RWPE2 (cell line): ENCODE measurements at places on chromosomes 3 and 15.

DNA sequence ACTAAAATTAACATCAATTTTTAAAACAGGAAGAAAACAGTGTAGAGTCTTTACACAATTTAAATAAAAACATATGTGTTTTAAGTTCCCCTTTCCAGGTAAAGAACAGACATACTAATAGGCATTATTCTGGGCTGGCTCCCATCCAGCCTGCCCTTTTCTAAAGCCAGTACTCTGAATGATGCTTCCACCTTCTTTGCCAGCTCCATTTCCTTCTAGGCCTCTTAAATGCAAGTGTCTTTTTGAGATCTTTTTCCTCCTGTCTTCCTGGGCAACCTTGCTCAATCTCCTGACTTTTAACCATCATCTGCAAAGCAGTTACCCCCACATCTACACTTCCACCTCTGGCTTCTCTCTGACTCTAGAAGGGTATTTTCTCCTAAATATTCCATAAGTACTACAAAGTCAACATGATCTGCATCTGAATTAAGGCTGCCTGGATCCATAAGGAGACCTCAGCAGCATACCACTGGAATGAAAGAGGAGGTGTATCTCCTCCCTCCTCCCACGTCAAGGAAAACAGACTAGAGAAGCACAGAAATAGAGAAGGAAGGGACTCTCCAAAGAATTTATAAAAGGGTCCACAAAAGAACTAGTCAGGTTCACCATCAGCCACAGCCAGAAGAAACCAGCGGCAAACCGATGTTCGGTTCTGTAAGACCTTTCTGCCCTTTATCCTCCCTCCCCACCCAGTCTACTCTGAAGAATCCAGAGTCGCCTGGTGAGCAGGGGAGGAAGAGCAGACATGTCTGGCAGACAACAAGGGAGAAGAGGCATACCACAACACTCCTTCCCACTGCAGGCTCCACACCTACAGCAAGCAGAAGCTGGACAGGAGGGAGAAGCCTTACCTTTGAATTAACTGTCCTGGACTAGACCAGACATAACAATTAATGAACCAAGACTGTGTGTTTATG, 47.1 kb downstream of the GOLIM4 start:
- H3K27me3 ChIP-seq, result no peaks in the 10 kb centered on the region
- no peaks in the 10 kb centered on the region for H3K4me1 ChIP-seq

GRCh38 chr3:12286927-12287726, 1.7 kb upstream of the PPARG start:
- no peak overlapping the region for H3K27ac ChIP-seq
- DNase-seq, result no peak
- no peaks in the 10 kb centered on the region for H3K27me3 ChIP-seq
- H3K4me3 ChIP-seq, result peak overlapping the region; percentile 57

- H3K4me1 ChIP-seq, result peaks cover 13% of the 10 kb centered on the region
- no peak overlapping the region for H3K27ac ChIP-seq
- no peaks in the 10 kb centered on the region for H3K27me3 ChIP-seq
- H3K4me3 ChIP-seq, result no peak overlapping the region
These were observed 713.3 kb upstream of the CBLB start for GRCh38 chr3:106582151-106582550.

GRCh38 chr3:128078322-128078721, 26.1 kb downstream of the SEC61A1 start:
- peaks cover 53% of the 10 kb centered on the region for H3K36me3 ChIP-seq
- no peak overlapping the region for H3K27ac ChIP-seq
- H3K4me3 ChIP-seq, result no peak overlapping the region
- no peak for DNase-seq

DNA sequence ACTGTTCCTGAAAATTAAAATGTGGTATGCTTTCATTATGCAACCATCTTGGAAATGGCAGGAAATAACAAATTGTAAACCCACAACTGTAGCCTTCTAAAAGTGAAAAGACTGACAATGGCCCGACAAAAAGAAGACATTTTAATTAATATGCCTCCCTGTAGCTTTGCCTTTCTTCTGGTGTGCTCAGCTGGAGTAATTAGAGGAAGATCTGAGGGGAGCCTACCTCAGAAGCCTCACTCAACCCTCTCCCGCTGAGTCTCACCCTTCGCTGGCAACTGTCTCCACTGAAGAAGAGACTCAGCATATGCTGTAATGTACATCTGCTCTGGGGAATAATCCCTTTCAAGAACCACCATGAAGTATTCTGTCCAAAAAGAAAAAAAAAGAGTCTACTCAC, 104.7 kb upstream of the SETMAR start:
- no peak overlapping the region for H3K4me3 ChIP-seq
- no peaks in the 10 kb centered on the region for H3K4me1 ChIP-seq
- no peak overlapping the region for H3K27ac ChIP-seq
- no peak for DNase-seq

GRCh38 chr15:62833646-62834045, 208.9 kb upstream of the TPM1 start:
- no peak for DNase-seq
- H3K27ac ChIP-seq, result no peak overlapping the region
- no peaks in the 10 kb centered on the region for H3K36me3 ChIP-seq
- no peaks in the 10 kb centered on the region for H3K27me3 ChIP-seq
- H3K4me1 ChIP-seq, result no peaks in the 10 kb centered on the region
- no peak overlapping the region for H3K4me3 ChIP-seq

DNA sequence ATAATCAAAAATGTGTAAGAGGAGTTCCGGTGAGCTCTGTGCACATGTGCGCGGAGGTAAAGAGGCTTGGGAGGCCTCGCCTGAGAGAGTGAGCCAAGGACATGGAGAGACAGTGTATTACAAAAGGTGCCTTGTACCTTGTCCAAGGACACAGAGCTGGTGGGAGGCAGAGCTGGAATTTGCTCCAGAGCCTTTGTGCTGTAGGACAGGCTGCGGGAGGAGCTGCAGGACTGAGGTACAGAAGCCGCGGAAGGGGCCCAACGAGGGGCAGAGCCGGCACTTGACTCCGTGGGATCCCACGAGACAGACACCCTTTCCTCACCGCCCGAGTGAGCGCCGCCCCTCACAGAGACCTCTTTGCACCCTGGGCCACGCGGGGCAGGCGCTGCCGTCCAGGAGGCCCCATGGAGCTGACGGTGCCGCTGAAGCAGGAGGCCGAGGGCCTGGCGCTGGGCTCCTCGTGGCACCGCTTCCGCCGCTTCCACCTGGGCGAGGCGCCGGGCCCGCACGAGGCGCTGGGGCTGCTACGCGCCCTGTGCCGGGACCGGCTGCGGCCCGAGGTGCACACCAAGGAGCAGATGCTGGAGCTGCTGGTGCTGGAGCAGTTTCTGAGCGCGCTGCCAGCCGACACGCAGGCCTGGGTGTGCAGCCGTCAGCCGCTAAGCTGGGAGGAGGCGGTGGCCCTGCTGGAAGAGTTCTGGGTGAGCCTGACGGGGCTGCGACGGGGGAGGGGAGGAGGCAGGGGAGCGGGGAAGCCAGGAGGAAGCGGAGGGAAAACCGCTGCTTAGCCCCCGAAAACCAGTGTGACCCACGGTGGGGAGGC, 68.7 kb downstream of the SLTM start:
- H3K36me3 ChIP-seq, result no peaks in the 10 kb centered on the region
- no peak overlapping the region for H3K27ac ChIP-seq
- no peaks in the 10 kb centered on the region for H3K4me1 ChIP-seq

DNA sequence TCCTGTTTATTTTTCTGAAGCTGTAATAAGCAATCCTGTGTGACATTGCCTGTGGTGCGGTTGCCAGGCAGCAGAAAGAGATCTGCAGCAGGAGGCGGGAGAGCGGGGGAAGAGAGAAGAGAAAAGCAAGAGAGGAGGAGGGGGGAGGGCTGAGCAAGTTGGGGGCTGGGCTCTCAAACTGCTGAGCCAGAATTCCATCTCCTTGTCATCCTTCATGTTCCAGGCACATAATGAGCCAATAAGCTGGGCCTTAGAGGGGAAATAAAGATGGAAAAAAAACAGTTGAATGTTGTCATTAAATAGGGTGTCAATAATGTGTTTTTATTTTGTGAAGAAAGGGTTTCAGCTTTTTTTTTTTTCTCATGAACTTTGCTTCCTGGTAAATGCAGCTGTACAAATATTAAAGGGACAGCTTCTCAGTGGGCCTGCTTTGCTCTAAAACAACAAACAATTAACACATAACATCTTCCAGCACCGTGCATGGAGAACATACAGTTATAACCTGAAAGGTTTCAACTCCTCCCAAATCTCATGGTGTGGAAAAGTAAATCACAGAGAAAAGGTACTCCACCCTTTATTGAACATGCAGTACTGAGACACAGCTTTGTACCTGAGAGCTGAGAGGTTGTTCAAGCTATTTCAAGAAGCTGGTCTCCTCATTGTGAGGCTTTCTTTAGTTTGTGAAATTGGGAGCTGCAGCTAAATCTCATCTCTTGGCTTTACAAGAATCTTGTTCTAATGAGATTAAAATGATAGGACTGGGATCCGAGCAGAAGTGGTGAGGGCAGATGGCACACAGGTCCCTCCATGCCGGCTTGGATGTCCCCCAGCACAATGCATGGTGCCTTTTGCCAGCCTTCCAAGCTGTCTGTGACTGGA, 451.1 kb upstream of the KCNMB2 start:
- no peaks in the 10 kb centered on the region for H3K4me1 ChIP-seq
- no peaks in the 10 kb centered on the region for H3K27me3 ChIP-seq
- no peaks in the 10 kb centered on the region for H3K36me3 ChIP-seq

- no peaks in the 10 kb centered on the region for H3K4me1 ChIP-seq
- H3K27me3 ChIP-seq, result no peaks in the 10 kb centered on the region
- H3K36me3 ChIP-seq, result no peaks in the 10 kb centered on the region
- DNase-seq, result no peak
These were observed 72.9 kb upstream of the NDN start for GRCh38 chr15:23760024-23760423.

DNA sequence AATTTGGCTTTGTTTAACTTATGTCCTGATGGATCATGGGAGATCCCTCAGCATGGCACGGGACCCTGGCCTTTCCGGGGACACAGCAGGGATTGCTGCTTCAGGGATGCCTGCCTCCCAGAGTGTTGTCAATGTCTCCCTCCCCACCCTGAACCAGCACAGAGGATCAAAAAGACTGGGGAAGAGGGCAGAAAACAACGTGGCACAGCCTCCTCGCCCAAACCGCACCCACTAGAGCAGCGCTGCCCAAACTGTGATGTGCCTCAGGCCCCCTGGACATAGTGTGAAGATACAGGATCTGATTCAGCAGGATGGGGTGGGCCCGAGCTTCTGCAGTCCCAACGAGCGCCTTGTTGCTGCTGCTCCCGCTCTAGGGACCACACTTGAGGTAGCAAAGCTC, 34.5 kb downstream of the SLC6A20 start:
- H3K27me3 ChIP-seq, result no peaks in the 10 kb centered on the region
- H3K4me3 ChIP-seq, result no peak overlapping the region
- H3K36me3 ChIP-seq, result no peaks in the 10 kb centered on the region

DNA sequence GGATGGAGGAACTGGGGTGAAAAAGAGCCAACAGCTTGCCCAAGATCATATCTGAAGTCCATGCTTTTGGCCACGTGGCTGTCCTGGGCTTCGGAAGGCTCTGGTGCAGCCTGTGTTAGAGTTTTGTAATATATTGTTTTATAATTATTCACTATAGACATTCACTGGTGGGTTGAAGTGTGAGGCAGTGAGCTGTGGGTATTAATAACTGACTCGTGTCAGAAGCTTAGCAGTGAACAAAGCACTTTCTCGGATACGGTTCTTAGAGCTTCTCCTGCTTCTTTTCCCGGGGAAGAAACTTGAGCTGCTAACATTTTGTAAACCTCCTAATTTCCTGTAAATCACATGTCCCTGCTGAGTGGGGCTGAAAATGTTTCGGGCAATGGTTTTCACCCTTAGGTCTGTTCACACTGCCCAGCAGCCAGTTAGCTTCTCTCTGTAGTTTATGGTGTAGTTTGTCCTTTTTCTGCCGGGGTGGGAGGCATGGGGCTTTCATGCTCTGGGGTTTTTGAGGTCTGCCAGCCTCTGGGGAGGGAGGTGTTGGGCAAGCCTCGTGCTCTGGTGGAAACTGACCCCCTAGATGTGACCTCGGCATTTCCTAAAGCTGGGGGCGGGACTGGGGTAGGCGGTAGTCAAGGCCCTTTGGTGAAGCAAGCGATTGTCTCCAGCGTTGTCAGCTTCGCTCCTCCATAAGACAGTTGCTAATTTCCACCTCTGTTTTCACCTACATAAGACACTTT, 1.7 kb downstream of the MRAS start:
- H3K27me3 ChIP-seq, result no peaks in the 10 kb centered on the region
- H3K4me3 ChIP-seq, result no peak overlapping the region
- H3K4me1 ChIP-seq, result no peaks in the 10 kb centered on the region

GRCh38 chr3:169990431-169990830, 23.8 kb downstream of the SEC62 start:
- peaks cover 91% of the 10 kb centered on the region for H3K36me3 ChIP-seq
- no peak overlapping the region for H3K27ac ChIP-seq

- H3K4me1 ChIP-seq, result peaks cover 13% of the 10 kb centered on the region
- H3K36me3 ChIP-seq, result peaks cover 29% of the 10 kb centered on the region
- H3K4me3 ChIP-seq, result no peak overlapping the region
- peak overlapping the region; percentile 84 for H3K27ac ChIP-seq
These were observed 2.1 kb upstream of the CNBP start for GRCh38 chr3:129185783-129186182.

DNA sequence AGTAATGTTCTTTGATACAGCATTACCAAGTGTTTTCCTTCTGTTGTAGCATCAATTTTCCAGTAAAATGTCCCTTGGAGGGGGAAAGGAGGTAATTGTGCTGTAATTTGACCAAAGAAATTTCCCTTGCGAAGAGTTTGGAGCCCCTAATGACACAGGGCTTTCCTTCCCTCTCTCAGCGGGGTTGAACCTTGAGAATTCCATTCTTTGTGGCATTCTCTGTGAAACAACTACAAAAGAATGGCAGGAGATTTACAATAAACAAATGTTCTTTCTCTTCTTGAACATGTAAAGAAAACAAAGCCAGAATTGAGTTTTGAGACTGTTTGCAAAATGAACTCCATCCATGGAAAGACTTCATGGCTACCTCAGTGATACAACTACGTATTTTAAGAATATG, 53.4 kb downstream of the SIDT1 start:
- no peaks in the 10 kb centered on the region for H3K36me3 ChIP-seq
- H3K4me1 ChIP-seq, result no peaks in the 10 kb centered on the region
- no peak overlapping the region for H3K4me3 ChIP-seq
- peaks cover 3% of the 10 kb centered on the region for H3K27me3 ChIP-seq

- no peaks in the 10 kb centered on the region for H3K36me3 ChIP-seq
- no peaks in the 10 kb centered on the region for H3K4me1 ChIP-seq
- H3K27ac ChIP-seq, result no peak overlapping the region
- H3K4me3 ChIP-seq, result no peak overlapping the region
- peaks cover 3% of the 10 kb centered on the region for H3K27me3 ChIP-seq
- no peak for DNase-seq
These were observed 467.7 kb downstream of the GABRG3 start for GRCh38 chr15:27438403-27439375.

DNA sequence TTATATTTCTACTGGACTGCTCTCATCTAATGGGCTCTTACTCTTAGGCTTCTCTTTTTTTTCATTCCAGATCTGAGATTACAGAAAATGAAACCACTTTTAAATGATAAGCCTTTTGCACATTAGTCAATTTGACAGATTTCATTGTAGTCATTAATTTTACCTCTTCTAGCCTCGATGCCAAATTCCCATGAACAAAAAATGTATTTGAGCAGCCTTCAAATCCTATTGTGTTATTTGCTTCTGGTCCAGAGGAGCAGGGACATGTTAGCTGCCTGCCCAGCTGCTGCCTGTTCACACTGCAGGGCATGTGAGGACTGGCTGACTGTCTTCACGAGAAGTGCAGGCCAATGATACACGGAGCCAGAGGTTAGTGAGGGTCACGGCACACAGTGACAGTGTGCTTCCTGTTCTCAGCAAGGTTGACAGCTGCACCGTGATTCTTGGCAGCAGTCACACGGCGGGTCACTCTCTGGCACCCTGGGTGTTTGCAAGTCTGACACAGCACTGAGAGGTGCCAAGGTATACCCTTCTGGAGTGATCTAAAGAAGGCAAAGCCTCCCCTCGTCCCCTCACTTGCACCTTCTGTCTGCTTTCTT, 40.8 kb downstream of the KAT2B start:
- no peaks in the 10 kb centered on the region for H3K36me3 ChIP-seq
- H3K4me1 ChIP-seq, result peaks cover 8% of the 10 kb centered on the region
- no peak overlapping the region for H3K4me3 ChIP-seq
- H3K27me3 ChIP-seq, result no peaks in the 10 kb centered on the region
- no peak overlapping the region for H3K27ac ChIP-seq
